ENCODE measurements at places on chromosomes 2 and 18.

DNA sequence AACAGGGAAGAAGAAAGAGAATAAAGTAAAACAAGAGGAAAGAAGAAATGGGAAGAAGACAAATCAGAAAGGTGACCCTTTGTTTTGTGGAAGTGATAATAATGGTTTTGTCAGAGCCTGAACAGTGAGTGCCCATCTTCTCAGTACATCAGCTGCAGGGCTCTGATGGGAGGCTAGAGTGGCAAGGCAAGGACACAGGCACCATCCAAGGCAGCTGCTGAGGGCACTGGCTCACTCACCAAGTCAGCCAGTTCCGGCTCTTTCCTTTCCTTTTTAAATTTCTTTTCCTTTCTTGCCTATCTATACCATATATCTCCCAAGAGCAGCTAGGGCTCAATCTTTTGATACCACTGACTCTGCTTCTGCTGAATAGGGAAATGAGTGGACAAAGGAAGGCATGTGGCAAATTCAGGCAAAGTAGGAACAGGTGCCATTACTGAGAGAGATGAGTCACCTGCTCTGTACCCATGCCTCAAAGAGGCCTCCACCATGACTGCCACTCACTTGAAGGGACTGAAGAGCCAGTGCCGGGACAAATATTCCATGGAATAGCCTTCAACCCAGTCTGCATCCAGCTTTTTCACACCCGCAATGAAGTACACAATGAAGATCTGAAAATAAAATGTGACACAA, 6.2 kb downstream of the GGCX start:
- DNase-seq, result no peak

GRCh38 chr2:190408538-190409271, 550 bp downstream of the MFSD6 start:
- no peak for DNase-seq

DNA sequence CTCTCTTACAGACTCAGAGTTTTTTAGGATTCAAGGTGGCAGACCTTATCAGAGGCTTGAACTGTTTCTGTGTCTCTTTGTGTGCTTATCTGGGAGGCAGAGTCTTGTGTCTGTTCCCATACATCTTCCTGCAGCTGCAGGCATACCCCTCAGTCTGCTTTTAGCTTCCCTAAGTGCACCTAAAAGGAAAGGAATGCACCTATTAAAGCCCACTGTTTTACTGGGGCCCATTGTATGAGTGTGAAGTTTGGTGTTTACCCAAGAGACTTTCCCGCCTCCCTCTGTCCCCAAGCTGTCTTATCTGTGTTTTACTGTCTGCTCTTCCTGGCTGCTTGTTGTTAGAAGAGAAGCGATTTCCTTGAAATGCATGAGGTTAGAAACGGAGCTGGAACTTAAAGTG, 1757.3 kb upstream of the PIK3C3 start:
- DNase-seq, result no peak

DNA sequence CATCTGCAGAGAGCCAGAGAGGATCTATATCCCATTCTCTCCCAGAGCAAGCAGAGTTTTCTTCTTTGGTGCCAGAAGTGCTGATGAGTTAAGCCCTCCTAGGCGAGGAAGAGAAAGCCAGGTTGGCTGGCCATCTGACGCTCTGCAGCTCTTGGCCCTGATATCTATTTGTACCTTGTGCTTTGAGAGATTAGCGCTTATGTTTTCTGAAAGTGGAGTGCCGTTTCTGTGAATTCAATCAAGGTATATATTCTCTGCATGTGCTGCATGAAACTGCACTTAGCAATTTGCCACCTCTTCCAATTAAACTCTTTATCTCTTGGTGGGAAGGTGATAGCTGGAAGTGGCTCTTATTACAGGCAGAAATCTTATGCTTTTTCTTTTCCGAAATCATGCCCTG, 177.5 kb downstream of the LPIN1 start:
- no peak for DNase-seq

DNA sequence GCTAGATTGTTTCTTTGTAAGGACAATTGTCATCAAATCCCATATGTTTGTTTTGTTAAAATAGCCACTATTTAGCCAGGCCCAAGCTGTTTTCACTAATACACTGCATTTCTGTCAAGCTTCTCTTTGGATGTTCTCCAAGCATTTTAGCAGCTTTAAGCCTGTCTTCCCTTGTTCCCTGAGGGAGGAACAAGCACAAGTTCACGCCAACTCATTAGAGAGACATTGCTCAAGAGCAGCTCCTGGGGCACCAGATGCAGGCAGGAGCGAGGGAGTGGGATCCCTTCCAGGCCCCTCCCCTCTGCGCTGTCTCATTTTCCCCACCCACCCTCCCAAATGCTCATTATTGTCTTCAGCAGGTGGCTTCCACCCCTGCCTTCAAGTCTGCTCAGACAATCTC, 32.6 kb upstream of the PPP3R1 start:
- no peak for DNase-seq

Measured in GF-D8 (cell line).